Fibroblast of skin of scalp (primary cell): ENCODE measurements at places on chromosomes 2 and 18.

DNA sequence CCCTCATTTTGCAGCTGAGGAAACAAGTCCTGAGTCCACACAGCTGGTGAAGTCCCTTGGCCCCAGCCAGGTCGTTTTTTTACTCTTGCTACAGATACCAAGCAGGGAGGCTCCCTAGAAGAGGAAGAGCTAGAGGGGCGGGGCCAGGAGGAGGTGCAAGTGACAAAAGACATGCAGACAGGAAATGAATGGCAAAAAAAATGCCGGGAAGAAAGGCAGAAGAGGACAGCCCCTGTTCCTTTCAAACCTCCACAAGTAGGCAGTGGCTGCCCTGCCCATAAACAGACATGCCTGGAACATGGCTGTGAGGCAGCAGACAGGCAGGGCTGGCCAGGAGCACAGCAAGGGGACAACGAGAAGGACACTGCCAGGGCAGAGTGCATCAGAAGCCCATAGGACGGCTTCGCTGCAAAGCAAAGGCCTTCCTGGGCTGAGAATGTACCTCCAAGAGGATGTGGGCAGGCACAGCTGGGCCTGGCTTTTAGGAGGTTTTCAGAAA lies 108.7 kb downstream of the ZBTB7C start:
- DNase-seq: peak; percentile 9

DNA sequence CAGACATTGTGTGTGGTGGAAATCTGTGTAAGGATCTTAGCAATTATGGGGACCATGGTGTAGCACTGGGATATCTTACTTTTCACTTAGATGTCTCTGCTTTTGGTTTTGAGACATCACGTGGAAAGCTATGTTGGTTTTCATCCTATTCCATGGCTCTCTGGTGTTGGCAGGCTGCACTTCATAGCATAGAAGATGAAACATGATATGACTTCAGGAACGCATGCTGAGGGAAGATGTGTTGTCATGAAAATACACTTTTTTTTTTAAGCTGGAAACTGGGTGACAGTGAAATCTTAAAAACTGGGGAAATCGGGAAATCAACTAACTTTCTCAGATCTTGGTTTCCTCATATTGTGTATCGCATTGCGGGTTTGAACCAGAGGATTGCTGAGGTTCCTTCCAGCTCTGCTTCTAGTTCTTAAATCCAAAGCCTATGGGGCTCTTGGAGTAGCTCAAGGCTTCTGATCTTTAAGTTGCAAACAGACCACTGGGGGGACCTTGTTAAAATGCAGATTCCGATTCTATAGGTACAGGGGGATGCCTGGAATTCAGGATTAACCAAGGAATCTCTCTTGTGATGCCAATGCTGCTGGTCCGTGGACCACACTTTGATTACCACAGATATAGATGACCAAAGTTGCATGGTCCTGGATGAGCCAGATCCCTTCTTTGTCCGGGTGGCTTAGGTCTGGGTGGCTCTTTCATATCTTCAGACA lies 160.7 kb downstream of the SH3RF3 start:
- peak; percentile 21 for DNase-seq

GRCh38 chr2:98484652-98485452 lies 40.2 kb downstream of the INPP4A start:
- DNase-seq: no peak

DNA sequence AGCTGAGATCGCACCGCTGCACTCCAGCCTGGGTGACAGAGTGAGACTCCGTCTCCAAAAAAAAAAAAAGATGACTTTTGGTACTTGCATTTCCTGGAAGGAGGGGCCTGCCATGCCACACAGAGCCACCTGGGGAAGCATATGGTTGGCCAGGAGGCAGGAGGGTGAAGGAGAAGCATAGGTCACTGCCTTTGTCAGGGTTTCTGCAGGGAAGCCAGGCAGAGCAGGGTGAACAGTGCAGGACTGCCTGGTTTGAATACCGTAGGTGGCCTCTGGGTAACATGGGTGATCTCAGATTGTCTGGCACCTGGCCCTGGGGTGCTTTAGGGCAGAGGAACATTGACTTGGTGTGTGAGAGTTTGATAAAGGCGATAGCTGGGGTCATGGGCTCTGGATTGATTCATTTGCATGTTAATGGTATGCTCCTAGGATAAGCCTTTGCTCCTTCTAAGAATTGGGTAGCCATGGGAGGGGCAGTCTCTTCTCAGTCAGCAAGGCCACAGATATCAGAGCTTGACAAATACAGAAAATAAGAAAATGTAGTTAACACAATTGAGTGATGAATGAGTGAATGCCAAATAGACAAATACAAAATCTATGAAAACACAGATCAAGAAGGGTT lies 124.0 kb upstream of the SEC11C start:
- no peak for DNase-seq

DNA sequence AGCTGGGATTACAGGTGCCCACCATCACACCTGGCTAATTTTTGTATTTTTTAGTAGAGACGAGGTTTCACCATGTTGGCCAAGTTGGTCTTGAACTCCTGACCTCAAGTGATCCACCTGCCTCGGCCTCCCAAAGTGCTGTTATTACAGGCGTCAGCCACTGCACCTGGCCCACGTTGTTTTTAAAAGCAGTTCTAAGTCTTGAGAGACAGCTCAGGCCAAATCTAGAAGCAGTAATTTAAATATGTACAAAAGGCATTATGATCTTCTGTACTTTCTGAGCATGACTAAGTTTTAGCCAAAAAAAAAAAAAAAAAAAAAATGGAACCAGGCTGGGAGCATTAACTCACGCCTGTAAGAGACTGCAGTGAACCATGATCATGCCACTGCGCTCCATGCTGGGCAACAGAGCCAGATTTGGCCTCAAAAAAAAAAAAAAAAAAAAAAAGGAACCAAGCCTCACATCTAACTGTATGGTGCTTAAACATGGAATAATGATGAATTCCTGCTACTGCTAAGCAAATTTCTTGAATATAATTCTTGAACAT lies 4.0 kb downstream of the ABHD3 start:
- DNase-seq: no peak

DNA sequence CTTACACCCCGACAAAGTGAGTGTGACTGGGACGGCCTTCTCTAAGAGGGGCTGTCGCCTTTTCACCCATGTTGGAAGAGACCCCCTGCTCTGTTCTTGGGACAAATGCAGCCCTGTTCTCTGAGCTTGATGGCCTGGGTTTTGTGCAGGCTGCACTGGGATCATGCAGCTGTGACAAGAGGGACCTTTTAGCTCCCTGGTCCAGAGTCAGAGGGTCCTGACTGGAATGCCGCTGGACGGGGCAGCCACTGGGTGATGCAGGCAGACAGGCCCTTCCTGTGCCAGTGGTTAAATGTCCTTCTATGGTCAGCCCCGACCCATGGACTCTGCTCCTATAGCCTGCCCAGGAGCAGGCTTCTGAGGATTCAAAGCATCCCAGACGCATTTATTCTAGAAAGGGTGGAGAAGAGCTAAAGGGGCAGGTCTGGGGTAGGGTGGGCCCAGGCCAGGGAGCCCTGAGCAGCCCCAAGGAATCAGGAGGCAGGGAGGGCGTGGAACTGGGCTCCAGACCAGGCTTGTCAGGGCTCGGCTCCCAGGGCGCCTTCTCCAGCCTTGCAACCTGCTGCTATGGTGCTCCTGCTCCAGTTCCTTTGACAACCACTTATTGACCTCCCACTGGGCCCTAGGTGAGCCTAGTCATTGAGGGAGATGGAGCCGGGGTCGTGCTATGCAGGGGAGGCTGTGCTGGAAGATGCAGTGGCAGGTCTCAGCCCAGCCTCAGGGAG lies 277.9 kb upstream of the HS6ST1 start:
- no peak for DNase-seq

DNA sequence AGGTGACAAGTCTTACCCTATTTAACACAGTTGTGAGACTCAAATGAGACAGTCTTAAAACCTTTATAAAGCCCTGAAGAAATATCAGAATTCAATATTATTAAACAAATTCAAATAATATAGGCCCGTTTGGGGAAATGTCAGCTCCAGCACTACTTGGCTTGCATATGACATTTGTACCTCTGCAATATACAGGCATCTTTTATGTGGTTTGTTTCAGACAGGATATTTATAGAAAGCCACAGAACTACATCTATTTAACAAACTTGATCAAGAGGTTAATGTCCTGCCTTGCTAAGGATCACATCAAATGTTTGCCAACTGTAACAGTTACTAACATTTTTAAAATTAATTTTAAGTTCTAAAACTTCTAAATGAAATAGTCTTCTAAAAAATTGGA lies 3.2 kb upstream of the MREG start:
- no peak for DNase-seq

GRCh38 chr2:198004921-198005829 lies 200.8 kb downstream of the PLCL1 start:
- DNase-seq: no peak

GRCh38 chr2:109229094-109229675 lies 100.2 kb downstream of the SH3RF3 start:
- no peak for DNase-seq

GRCh38 chr2:74895001-74895400 lies 61.1 kb downstream of the HK2 start:
- no peak for DNase-seq

- peak; percentile 95 for DNase-seq
These were observed 114.1 kb upstream of the PKDCC start for GRCh38 chr2:41933585-41934320.

GRCh38 chr2:215461836-215462532 lies 26.1 kb upstream of the FN1 start:
- peak; percentile 60 for DNase-seq

- DNase-seq: no peak
These were observed 1096.6 kb downstream of the TSN start for GRCh38 chr2:122851972-122852531.

DNA sequence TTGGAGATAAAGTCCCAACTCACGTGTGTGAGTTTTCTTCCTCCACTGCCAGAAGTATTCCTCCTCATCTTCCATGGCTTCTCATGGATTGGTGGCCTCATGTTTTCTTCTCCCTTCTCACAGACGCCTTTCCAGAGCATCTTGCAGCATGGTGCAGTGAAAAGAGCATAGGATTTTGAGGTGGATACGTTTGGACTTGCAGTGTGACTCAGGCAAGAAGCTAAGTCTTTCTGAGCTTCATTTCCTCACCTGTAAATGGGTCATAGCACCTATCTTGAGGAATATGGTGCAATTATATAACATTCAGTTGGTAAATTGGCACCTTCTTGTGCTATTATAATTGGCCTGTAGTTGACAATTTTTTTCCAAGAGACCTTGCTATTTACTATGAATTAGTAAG lies 247.6 kb downstream of the RDH14 start:
- DNase-seq: no peak

DNA sequence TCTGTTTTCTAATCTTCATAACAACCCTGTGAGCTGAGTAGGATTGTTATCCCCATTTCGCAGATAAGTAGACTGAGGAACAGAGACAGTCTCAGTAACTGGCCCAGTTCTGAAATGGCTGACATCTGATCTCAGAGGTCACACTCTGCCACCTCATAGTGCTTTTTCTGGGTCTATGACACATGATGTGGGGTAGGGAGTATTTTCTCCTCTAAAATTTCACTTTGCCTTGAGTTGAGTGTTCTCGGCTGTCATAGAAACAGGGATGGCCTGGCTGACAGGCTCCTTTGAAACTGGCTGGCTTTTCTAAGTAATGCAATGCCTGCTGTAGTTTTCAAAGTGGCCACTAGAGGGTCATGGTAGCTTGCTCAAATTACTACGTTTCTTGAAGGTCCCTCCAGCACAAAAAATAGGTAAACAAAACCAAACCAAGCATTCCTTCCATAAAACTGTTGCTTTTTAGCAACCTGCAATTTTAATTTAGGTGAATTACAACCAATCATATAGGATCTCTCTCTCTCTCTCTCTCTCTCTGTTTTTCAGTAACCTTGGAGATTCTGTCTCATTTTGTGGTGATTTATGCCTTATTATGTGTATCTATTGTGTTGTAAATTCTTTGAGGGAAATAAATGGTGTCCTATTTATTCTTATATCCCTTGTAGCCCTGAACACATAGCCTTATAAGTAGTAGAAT lies 84.2 kb upstream of the TTN start:
- peak; percentile 64 for DNase-seq

DNA sequence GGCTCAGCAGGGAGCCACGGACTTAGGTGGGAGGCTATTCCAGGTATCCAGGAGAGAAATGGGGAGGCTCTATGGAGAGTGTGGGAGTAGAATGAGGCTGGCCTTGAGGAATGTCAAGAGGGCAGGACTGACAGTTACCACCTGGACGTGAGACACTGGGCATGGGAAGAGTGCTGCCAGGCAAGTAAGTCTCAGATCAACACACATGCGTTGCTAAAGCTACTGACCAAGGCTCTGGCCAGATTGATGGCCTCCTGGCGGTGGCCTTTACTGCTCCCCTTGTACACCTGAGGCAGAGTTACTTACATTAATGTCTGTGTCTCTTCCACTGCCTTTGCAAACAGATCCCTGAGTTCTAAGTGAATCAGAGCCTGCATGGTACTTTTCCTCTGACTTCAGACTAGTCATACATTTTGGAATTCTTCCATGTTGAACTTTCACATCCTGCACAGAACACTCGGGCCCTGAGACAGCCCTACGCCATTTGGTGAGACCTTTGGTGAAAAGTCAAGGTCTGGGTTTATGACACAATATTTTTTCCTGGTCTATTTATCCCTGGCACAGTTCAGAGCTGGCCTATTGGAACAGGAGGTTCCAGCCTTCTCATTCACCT lies 398.8 kb upstream of the TRIB2 start:
- peak; percentile 83 for DNase-seq

DNA sequence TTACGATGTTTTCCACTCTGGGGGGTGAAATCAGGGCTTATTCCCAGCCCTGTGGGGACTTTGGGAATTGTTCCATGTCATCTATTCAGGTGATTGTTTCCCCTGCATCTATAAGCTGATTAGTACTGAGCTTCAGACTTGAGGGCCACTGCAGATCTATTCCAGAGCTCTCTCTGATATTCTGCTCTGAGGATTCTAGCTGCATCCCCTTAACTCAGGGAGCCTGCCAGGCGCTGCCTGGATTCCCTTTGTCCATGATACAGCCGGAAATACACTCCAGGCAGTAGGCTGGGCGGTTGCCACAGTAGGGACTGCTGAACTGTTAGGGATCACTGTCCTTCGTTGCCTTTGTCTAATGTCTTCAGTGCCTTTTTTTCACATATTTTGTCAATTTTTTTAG lies 31.3 kb downstream of the PTRHD1 start:
- no peak for DNase-seq

DNA sequence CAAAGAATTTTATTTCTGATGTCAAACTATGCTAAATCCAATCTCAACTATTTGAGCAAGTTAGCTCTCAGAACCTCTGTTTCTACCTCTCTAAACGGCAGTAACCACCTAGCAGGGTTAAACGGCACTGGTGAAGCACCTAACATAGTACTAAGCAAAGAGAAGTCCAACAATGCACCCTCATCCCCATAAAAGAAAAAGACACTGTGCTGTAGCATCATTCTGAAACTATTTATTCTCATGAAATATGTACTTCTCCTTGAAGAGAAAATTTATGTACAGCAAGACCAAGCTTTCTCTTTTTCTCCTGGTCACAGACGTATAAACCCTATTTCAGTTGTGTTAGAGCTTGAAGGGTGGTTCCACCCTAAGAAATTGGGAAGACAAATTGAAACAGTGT lies 4.8 kb downstream of the MEX3C start:
- no peak for DNase-seq

GRCh38 chr2:113157897-113158753 lies 15.6 kb upstream of the PSD4 start:
- peak; percentile 50 for DNase-seq
